ENCODE measurements at places on chromosomes 6 and 20.

GRCh38 chr20:11101696-11102095 lies 427.9 kb upstream of the JAG1 start:
- DNase-seq, result no peak

DNA sequence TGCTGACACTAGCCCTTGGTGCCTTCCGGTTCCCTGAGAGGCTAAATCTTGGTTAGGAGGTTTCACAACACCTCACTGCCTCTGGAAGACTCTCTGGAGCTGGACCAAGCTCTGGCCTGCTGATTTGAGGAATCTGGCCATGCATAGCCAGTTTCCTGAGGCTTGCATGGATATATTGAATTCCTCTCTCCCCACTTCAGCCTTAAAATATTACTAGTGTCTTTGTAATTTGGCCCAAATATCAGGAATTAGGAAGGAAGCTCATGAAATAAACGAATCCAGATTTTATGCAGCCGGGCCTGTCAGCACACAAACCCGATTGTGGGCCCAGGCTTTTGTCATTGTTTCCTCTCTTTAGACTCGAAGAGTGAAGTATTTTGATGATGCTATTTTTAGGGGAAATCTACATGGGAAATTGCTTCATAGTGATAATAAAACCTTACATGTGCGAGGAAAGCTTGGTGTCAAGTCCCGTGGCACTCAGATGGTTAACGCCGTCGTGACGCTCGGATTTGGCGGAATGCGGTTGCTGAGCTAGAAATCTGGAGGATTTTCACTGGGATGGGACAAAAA lies 144.4 kb downstream of the PHACTR3 start:
- no peak for DNase-seq

- no peak for DNase-seq
These were observed 103.5 kb upstream of the SIM1 start for GRCh38 chr6:100568255-100568654.

GRCh38 chr6:124798942-124799496 lies 163.2 kb upstream of the RNF217 start:
- DNase-seq, result no peak

DNA sequence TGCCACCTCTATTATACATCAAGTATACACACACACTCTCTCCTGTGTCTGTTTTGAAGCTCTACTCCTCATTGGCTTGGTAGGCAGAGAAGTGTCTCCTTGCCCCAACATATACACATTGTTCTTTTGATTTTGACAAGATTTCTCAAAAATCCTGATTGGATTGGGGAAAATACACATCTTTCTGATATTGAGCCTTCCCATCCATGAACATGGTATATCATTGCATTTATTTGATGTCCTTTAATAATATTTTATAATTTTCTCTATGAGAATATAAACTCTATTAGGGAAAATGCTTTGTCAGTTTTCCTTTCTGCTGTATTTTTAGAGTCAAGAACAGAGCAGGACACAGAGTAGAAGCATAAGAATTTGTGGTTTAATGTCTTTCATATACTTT lies 7.2 kb downstream of the TTLL9 start:
- no peak for DNase-seq

Measured in brain pericyte (primary cell).